Stimulated activated naive CD4-positive, alpha-beta T cell (primary cell): ENCODE measurements at places on chromosomes 6 and 20.

GRCh38 chr6:17475606-17476244, 82.3 kb downstream of the CAP2 start:
- DNase-seq, result no peak

DNA sequence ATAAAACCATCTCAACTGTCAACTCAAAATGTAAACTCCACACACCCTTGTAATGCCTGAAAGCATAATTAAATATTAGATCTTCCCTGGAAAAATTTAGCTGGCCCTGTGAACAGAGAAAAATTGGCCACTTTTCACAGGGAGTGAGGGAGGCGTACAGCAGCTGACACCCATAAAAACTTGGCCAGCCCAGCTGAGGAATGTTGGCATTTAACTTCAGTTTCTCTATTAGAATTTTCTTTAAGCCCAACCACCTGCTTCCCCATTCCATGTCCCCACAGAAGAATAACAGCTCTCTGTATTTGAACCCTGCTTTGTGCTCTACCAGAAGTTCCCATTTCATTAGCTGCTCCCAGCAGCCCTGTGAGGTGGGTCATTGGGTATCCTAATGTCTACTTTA, 41.0 kb downstream of the PKHD1 start:
- no peak for DNase-seq

DNA sequence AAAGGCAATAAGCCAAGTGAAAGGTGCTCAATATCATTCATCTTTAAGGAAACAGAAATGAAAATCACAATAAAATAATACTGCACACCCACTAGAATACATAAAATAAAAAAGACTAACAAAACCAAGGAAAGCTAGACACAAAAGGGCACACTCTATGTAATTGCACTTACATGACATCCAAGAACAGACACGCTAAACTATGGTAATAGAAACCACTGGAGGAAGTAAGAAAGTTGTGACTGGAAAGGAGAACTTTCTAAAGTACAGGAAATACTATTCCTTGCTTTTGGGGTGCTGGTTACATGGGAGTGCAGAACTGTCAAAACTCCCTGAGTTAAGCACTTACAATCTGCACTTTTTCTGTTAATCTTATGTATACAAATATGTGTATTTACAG, 253.7 kb upstream of the RUNX2 start:
- no peak for DNase-seq

- DNase-seq, result no peak
Observed at GRCh38 chr6:164905311-164905710, 404.1 kb downstream of the C6orf118 start.

GRCh38 chr20:33840759-33841435, 29.7 kb downstream of the CHMP4B start:
- DNase-seq, result no peak

DNA sequence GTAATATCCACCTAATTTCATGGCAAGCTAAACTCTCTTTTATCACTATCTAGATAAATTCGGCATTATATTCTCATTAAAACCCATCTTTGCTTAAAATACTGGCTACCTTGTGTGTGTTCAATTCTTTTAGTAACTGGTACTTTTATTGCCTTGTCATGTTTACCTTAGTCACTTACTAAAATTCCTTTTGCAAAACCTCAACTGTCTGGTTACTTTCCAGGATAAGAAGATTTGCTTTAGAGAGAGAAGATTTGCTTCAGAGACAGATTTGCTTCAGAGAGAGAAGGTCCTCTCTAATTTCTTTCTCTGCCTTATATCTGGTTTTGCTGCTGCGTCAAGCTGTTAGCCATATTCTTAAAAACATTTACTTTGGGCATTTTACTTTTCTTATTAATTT, 151.5 kb upstream of the MLIP start:
- no peak for DNase-seq

DNA sequence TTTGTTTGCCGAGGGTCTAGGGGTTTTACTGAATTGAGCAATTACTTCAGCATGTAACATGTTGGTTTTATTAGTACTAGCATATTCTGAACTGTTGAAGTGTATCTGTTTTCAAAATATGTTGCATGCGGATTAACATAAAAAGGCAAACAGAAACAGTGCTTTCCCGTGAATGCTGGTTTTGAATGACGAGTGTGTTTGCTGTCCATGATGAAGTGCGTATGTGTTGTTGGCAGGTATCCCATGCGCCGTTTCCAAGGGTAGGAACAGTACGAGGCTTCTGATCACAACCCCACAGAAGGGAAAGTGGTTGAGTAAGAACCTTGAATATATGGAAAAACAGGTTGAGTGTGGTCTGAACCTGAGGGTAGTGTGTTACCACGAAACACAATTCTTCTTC, 232.9 kb downstream of the SAMD5 start:
- no peak for DNase-seq

DNA sequence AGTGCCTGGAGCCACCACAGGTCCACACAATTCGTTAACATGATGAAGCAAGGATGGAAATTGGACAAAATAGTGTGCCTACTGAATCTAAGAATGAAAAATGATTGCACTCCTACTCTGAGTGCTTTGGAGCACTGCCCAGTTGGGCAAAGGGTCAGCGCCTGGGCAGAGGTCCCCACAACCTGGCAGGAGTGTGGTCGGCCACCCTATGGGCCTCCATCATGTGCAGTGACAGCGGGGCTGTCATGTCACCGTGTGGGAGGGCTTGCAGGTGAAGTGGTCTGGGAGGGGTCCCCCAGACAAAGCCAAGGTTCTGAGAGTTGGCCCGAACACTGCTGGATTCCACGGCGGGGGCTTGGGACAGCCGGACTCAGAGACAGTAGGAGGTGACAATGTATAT, 36.2 kb upstream of the CD93 start:
- no peak for DNase-seq

DNA sequence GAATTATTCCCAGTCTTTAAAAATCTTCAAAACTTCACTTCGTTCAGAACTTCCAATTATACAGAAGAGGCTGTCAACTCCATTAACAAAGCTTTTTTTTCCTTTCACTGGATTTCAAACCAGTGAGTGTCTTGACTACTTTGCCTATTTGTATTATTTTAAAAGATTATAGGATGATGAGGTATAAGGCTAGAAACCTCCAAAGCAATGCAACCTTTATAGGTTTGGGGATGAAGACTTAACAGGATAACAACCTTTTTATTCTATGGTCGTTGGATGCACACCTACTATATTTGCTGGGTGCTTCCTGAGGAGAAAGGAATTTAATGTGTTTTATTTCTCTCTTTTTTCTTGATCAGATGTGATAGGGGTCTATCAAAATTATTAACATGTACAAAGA, 1.9 kb upstream of the OVOL2 start:
- DNase-seq, result no peak

- DNase-seq, result no peak
Observed at GRCh38 chr6:130647246-130647645, 180.0 kb upstream of the SMLR1 start.

GRCh38 chr6:48933136-48933535, 529.9 kb downstream of the MMUT start:
- DNase-seq, result no peak

GRCh38 chr6:98529364-98529763, 305.0 kb upstream of the POU3F2 start:
- DNase-seq, result no peak

DNA sequence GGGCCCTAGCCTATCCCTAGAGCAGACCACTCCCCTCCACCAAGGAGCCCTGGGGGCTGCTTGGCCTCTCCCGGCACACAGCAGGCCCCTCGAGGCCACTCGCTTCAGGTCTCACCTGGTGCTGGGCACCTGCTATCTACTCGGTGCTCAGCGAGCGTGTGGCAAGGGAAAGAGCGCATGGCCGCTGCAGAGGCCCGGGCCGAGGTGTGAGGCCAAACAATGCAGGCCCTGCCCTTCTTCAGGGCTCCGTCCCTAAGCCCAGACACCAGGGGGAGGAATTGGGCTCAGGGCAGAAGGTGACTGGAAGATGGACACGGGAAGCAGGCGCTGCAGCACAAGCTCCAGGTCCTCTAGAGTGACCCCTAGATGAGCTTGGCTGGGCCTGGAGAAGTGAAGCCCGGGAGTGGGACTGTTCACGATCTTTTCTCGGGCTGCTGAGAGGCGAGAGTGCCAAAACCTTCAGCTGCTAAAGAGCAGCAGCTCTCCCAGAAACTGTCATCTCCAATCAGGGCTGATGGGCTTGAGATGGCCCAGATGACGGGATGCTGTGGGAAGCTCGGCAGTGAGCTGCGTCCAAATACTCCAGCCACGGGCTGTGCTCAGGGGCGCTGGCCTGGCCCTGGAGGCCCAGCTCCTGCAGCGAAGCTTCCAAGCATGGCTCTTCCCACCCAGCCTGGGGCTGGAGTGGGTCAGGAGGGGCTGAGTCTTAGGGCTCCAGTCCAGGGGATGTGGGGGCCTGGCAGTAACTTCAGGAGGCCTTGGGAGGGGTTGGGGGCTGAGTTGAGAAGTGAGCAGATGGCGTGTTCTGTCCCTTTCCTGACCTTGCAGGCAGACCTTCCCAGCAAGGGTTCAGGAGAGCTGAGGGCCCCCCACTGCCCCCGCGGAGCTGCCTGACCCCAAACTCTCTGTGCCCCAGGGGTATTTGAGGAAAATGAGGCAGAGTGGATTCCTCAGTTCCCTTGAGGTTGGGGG, 43.7 kb downstream of the APCDD1L start:
- DNase-seq, result no peak

DNA sequence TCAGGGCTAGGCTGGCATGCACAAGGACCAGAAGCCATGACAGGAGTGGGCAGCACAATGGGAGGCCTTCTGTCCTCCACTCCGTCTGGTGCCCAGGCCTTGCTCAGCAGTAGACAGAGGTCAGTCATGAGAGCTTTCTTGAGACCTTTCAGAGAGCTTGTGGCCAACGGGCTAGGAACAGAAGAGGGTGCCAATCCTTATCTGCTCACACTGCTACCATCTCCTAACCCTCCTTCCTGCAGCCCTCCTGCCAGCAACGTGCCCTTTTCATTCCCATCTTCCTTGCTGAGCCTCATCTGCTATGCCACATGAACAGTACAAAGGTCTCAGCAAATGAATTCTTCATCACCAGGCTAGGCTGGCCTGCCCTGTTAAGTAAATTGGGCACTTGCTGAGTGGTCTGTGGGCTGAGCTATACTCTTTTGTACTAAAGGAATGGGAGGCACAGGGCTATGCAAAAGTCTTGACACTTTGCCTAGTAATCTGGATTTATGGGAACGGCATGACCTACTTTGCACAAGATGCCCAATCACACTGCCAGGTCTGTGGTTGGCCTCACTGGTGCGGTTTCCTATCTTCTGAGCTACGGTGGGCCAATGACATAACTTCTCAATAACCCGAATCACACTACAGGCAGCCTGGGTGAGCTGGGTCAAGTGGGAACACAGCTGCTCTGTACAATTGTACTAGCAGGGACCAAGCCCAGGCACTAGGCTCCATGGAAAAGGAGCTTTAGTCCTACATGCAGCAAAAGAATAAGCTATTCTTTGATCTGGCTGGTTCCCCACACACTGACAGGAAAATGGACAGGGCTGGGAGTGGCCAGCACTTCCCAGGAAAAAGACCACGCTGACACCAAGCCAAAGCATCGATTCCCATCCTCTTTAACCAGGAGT, 47.8 kb downstream of the ELOVL5 start:
- DNase-seq, result no peak

DNA sequence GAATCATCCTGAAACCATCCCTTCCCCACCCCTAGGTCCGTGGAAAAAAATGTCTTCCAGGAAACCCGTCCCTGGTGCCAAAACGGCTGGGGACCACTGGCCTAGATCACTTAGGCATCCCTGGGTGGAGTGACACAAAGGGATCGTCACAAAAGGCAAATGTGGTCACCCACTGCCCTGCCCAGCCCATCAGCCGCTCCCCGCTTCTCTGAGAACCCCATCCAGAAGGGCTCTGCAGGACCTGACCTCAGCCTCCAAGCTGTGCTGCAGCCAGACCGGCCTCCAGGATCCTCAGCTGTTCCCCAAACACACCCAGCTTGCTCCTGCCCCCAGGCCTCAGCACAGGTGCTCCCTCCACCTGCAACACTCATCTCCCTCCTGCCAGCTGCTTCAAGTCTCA, 61.6 kb downstream of the PREX1 start:
- no peak for DNase-seq

GRCh38 chr20:51680067-51680749, 88.0 kb downstream of the ATP9A start:
- no peak for DNase-seq

GRCh38 chr6:105769197-105769596, 316.9 kb upstream of the PRDM1 start:
- DNase-seq, result no peak

DNA sequence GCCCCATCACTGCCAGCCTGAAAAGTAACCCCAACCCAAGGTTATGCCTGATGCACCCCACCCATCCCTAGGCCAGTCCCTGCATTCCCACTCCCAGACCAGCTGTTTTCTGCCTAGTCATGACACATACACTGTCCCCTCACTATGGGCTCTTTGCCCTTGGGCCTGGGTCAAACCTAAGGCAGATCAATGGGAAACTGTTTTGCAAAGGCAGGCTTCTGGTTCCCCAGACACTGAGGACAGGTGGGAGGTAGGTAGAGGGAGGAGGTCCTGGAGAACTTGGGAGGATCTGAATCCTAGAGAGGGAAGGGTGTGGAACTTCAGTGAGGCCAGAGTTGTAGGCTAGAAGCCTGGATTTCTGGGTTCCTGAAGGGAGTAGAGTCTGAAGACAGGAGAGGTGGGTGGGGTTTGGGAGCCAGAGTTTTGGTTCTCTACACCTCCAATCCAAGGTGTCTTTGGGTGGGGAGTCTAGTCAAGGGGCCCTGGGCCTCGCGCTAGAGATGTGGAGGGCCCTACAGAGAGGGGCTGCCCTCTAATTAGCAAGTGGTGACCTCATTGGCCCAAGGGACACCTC, 2.0 kb downstream of the CLIC1 start:
- no peak for DNase-seq

- peak; percentile 64 for DNase-seq
Observed at GRCh38 chr6:90256698-90257485, 39.8 kb downstream of the BACH2 start.

- no peak for DNase-seq
Observed at GRCh38 chr6:101108286-101108685, 227.2 kb upstream of the ASCC3 start.

DNA sequence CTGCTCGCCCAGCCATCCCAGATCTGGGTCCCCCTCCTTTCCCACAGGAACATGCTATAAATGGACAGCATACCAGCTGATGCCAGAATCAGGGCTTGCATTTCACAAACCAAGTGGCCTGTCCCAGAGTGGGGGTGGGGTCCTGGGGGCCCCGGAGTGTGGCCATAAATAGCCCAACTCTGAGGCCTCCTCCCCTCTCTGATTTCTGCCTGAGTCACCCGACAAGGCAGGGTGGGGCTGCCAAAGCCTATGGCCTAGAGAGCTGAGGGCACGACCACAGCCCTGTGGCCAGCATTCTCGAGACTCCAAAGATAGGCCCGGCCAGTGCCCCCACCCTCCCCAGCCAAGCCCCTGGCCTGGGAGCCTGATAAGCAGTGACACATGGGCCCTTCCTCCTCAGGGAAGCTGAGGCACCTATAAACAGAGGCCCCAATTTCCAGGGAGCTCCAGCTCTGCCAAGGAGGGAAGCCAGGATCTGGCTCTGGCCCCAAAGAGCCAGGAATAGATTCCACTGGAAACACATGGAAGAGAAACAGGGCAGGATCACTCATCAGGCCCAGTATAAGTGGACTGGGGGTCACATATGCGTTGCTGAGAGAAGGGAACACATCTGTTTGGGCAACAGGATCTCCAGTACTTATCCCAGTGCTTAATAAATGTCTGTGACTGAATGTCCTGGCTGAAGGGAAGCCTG, 20.3 kb downstream of the SNTA1 start:
- no peak for DNase-seq
